ENCODE measurements at places on chromosomes 3 and 15.
A peak's percentile ranks its signal among the peaks of the same experiment; 100 is the strongest.

DNA sequence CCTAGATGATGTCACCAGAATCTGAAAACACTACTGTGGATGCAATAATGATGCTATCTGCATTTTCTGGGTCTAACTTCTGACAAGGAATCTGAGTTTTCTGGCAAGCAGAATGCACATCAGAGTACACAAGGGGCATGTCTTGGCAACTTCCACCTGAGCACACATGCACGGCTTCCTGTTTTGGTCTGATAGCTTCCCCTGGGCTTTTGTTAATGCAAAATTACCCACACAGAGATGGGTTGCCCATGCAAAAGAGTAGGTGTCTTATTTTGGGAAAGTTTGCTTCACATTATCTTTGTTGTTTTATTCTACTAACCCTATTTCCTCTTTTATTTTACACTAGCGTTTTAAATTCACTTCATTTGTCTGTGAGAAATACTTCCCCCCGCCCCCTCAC, 74.2 kb upstream of the SATB1 start:
- no peak for DNase-seq

DNA sequence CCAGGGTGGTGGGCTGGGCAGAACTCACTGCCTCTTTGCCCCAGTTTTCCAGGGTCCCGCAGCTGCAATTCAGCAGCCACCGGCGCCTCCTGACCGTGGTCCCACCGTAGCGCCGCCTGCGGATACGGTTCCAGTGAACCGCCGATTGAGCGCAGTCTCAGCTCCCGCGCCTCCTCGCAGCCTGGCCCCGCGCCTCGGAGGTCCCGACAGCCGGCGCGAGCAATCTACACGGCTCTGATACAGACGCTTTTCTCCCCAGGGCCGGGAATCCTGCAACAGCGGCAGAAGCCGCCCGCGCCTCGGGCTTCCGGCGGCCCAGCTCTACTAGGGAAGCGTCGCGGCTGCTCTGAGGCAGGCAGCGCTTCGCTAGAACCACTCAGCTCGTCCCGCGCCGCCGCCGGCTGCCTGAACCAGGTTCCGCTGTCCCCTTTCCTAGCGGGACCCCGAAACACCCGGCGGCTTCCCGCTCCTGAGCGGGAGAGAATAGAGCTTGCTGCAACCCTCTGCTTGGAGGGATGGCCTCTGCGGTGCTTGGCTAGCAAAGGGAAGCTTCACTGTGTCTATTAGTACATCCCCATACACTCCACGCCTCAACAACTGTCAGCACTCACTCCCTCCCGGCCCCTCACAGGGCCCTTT, 3.1 kb downstream of the FOXL2NB start:
- peak; percentile 43 for DNase-seq

DNA sequence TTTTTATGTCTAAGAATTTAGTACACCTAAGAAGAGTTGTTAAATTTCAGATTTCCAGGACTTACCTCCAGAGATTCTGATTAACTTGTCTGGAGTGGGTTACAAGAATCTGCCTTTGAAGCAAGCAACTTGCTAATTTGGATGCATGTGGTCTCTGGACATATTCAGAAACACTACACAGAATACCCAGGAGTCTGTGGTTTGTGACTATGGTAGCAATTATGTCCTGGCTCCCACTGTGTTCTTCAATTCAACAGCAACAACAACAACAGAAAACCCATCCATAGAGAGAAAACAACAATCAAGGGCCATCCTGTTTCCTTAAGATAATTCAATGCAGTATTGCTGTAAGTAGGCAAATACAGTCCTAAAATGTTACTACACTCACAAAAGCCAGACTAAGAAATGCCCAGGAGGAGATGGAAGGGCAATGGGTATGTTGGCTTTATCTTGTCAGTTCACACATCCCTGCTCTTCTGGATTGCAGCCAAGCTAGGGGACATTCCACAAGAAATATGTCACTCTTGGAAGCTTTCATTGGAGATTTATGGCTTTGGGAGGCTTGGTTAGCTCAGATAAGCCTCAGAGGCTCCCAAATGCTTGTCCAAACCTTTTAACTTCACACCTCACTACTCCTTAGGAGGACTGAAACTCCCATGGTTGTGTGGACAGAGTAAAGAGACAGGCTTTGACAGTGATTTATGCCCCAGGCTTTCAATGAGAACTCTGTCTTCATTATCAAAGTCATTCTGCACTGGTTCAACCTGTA, 99.4 kb upstream of the MRPL3 start:
- DNase-seq = no peak

DNA sequence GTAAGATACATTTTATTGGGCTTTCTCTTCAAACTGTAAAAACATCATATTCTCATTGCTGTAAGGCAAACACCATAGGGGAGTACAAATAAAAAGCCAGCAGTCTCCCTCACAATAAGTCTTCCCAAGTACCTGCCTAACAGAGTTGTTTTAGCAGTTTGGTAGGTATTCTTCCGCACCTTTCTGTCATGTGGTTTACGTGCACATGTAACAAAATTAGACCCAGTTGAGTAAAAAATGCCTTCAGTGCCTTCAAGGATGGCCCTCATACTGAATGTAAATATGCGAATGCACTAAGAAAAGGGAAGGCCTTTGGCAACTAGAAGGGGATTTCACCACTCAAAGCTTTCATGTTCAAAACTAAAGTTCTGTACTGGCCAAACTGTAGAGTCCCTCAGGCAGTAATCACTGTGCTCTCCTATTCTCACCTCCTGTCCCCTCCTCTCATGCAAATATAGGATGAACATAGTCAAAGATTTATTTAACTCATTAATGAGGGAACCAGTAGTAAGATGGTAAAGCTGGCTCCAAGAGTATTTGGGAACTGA, 26.4 kb downstream of the USP3 start:
- DNase-seq = peak; percentile 18

DNA sequence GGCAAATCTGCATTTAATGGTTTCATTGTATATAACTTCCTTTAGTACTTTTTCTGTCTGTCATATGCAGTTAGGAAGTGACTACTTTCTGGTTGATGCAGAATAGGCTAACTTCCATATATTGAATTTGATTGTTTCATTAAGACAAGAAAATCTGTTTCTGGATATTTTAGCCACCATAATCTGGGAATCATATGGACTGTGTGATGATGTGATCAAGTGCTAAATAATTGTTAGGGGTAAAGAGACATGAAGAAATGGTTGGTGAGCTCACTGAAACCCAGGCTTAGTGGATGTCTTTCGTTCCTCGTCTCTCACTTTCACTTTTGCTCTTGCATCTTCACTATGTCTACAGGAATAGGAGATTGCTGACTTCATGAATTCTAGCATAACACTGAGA, 3.5 kb upstream of the MNS1 start:
- DNase-seq = peak; percentile 38

- DNase-seq = no peak
Measured at GRCh38 chr15:39502611-39503195, 78.2 kb upstream of the THBS1 start.

GRCh38 chr15:84734794-84735479, 13.5 kb upstream of the ZNF592 start:
- peak; percentile 71 for DNase-seq

- DNase-seq = peak; percentile 75
Measured at GRCh38 chr3:51669241-51670052, 1.6 kb upstream of the TEX264 start.

- no peak for DNase-seq
Measured at GRCh38 chr3:188223936-188224335, 70.0 kb downstream of the LPP start.

- no peak for DNase-seq
Measured at GRCh38 chr3:183837894-183838293, 12.5 kb upstream of the MAP6D1 start.

GRCh38 chr3:131221731-131222130, 159.8 kb upstream of the NUDT16 start:
- no peak for DNase-seq

DNA sequence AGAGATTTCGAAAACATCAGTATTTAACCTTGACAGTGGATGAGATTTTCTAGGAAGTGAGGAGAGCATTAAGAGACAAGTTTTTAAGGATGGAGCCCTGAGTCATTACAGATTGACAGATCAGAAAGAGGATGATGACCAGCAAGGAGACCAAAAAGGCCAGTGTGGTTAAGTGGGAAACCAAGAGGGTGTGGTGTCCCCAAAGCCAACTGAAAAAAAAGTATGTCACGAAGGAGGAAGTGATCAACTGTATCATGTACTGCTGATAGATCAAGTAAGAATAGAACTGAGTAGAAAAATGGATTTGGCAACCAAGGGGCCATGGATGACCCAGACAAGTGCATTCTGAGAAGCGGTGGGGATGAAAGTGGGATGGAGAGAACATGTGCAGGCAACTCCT, 491.8 kb downstream of the FHIT start:
- no peak for DNase-seq
